ENCODE measurements at places on chromosomes 5 and 9. TPM values are rescaled to one million over a fixed set of nuclear protein-coding genes. Genes with fewer than 3 reads are reported as not detected.

GRCh38 chr5:79729679-79730078 lies 40.0 kb downstream of the CMYA5 start:
- DNase-seq, result no peak

- DNase-seq, result no peak
Measured at GRCh38 chr5:135565725-135566421, 12.9 kb downstream of the CXCL14 start.

- no peak for DNase-seq
Measured at GRCh38 chr5:109328626-109329025, 81.1 kb downstream of the PJA2 start.

DNA sequence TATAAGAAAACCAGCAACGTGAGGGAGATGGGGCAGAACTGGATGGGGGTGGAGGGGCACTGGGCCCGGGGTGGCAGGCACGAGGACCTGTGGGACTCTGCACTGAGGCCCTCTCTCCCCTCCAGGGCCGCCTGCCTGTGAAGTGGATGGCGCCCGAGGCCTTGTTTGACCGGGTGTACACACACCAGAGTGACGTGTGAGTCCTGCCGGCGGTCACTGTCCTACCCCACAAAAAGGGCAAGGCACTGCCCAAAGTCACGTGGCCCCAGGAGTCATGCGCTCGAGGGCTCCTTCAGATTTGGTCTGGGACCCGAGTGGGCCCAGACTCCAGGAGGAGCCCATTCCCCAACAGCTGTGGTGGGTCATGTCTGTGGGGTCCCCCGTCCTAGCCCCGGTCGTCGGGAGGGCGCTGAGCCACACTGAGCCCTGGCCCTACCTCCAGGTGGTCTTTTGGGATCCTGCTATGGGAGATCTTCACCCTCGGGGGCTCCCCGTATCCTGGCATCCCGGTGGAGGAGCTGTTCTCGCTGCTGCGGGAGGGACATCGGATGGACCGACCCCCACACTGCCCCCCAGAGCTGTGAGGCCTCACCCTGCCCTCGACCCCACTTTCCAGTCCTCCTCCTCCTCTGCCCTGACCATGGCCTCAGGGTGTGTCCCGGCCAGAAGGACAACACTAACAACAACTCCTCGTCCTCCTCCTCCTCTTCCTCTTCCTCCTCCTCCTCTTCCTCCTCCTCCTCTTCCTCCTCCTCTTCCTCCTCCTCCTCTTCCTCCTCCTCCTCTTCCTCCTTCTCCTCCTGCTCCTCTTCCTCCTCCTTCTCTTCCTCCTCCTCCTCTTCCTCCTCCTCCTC lies 9.7 kb downstream of the FGFR4 start:
- DNase-seq, result no peak

DNA sequence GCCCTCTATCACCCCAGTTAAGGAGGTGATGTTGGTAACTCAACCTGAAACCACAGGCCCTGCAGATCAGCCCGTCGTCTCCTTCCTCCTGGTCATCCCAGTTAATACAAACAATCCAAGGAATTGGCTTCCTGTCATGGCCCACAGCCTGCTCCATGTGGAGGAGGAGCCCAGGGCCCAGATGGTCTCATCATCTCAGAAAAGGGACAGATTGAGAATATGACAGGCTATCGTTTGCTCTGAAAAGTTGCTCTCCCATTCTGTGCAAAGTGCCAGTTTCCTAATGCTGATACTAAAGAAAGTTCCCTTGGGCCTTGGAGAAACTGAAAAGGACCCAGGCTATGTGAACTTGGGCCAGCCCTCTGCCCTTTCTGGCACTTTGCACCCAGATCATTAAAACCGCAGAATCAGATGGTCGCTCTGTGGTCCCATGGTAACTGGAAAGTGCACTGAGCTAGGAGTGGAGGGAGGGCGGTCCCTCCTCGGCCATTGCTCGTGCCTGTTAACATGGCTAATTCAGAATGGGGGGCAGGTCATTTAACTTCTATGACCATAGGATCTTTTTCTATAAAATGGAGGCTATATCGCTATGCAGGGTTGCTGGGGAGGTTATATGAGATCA lies 675 bp upstream of the SPAAR start:
- no peak for DNase-seq

- no peak for DNase-seq
Measured at GRCh38 chr9:29514862-29515261, 1941.6 kb upstream of the C9orf72 start.

DNA sequence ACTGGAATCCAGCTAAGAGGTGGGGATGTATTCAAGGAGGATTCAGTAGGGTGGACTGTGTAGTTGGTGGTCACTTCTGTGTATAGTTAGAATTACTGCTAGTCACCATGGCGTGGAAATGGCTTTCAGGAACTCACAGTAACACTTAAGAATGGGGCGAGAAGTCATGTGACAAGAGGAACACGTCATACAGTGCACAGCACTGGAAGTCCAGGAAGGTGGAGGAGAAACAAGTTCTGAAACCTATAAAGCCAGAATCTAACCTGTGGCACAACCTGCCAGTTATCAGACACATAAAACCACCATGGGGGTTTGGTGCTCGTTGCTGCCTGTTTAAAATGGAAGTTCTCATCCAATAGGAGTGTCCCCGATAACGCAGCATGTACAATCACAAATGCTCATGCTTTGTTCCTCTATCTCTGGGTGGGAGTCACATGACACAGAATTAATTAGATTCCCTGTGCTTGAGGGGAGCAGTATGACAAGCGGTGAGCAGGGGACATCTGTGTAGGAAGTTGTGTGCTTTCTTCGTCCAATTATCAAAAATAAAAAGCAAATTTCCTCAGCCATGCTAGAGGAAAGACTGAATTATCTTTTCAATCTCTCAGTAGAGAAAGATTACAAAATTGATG lies 193.0 kb downstream of the SPOCK1 start:
- DNase-seq, result no peak

GRCh38 chr5:56050551-56051255 lies 55.9 kb upstream of the IL6ST start:
- DNase-seq, result no peak

GRCh38 chr9:114583371-114584155 lies 4.0 kb upstream of the ATP6V1G1 start:
- no peak for DNase-seq

DNA sequence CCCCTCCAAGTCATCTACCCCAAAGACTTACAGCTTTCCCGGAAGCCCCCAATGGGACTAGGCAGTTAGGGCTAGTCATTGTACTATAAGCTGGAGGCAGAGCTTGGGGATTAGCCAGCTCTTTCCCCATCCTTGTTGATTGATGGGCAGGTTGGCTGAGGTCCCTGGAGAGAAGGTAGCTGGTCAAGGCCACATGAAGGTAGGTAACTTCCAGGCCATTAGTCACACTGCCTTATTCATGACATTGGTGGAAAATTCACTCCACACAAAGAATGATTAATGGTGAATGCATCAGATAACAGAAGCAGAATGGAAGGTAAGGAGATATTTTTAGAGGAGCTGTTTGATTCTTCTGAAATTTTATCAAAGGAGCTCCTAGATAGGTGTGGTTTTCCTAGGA lies 49.5 kb upstream of the TGFBR1 start:
- no peak for DNase-seq

- DNase-seq, result no peak
Measured at GRCh38 chr9:134333234-134333873, 7.1 kb downstream of the RXRA start.

DNA sequence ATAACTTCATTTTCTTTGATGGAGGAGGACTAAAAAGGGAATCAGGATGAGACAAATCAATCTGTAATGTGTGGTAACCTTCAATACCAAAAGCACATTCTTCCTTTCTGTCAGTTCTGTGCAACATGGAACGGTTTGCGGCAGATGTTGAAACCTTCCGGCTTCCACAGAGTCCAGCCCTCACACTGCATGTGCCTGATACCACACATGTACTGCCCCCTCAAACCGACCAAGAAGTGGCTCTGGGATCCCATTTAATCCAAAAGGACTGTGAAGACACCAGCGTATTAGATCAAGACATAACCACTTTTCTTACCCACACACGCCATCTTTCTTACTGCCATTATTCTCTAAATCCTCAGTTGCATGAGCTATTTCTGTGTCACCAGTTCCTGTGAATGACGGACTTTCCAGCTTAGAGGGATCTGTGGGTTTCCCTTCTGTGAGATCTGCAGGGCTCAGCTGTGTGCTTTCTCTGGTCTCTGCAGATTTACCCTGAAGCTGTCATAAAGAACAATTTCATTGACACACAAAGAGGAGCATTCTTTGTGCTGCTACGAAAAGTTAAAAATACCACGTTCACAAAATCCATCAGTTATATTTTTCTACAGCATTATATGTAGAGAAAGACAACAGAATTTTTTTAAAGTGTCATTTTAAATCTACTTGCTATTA lies 25.8 kb downstream of the NSUN2 start:
- DNase-seq, result no peak

GRCh38 chr9:878239-878638 lies 36.7 kb downstream of the DMRT1 start:
- DNase-seq, result no peak

DNA sequence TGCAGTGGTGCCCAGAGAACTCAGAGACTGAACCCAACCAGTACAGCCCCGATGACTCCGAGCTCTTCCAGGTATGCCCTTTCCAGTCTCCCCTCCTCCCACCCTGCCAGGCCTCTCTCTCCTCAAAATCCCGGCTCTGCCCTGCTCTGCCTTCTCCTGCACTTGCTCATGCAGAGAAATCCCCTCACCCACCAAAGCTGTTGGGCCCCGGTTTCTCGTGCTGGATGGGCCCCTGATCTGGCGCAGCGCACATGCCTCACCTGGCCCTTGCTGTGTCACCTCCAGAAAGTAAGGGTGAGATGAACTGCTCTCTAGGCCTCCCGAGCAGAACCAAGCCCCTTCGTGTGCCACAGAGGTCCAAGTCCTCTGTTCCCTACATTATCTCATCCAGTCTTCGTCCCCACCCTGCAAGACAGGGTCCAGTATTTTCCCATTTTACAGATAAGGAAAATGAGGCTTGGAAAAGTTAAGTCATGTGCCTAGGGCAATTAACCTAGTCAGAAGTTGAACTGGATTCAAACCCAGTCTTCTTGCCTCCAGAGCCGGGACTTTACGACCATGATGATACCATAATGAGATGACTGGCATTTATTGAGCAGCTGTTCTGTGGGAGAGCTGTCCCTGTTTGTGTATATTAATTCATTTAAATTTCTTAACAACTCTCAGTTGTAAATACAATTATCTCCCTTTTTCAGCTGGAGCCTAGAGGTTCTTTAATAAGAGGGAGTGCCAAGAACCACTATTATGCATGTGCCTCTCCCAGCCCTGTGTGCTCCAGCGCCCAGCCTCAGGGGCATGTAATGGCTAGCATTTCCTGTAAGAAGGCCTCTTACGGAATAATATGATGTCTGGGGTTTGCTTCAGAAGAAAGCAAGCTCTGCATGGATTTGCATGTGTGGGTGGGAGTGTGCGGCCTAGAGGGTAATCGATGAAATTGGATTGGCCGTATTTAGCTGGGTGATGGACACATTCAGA lies 90.7 kb downstream of the PPARGC1B start:
- no peak for DNase-seq

DNA sequence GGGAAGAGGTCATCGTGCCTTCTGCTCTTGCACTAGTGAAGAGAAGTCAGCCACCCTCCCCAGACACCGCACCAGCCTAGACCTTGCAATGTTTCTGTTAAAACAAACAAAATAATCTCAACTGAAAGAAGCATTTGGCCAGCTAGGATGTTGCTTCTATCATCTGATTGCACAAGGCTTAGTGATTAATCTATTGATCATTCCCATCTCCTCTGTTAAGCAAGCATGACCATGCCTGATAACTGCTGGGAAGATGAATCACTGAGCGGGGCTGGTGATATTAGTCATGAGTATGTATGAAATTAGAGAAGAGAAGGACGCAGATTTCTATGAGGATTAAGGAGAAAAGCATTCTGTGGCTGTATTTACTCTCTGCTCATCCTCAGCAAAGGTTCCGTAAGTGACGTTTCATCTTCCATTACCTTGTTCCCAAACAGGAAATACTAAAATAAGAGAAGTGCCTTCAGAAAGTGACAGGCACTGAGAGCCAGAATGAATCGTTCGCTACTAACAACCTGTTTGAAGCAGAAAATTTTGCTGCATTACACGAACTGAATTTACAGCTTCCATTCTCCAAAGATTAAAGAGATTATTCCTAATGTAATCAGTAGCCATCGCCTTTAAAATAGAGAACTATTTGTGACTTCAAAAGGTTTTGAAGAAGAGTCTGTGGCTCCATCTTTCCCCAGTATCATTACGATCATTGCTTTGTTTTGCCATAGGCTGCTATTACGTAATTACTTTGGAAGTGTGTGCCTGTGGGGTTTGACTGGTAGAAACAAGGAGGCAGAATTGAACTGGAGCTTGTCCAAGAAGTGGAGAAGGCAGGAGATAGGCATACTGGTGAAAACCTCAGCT lies 219.1 kb downstream of the MED10 start:
- DNase-seq, result no peak

- no peak for DNase-seq
Measured at GRCh38 chr5:133785182-133785581, 172.8 kb upstream of the FSTL4 start.

DNA sequence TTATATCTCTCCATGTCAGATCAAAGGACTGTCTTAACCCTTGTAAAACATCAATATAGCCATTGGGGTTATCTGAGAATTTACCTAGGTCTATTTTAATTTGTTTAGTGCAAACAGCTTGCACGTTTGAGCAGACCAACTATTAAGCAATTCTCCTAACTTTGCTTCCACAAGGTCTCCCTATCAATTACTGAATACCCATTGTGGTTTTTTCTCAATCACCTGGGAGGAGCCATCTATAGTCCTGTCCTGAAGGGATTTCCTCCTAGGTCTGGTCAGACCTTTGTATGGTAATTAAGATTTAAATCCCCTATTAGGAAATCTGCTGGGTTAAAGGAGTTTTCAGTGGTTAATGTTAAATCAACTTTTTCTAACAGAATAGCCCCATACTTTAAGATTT lies 48.9 kb upstream of the S1PR3 start:
- DNase-seq, result no peak

DNA sequence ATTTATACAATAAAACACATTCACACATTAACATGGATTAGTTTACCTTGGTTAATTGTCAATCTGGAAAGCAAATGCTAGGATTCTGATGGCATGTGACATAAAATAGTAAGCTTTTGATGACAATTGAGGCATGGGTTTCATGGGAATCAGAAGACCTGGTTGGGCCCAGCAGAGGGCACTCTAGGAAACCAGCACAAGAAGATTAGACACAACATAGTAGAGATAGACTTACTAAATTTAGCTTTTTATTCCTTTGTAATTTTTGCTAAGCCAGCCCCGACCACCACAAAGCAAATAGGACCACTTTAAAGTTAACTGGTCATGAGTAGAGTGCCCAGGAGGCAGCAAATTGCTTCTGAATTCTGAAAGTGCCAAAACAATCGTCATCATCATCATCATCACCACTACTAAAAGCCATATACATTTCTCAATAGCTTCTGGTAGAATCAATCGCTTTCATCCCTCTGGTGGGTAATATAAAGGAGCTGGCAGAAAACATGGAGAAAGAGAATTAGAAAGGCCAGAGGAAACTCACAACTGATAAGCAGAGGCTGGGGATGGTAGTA lies 163.2 kb downstream of the ARRDC3 start:
- DNase-seq, result no peak

GHR gene
- 0.48 TPM for polyA plus RNA-seq

CXXC5 gene
- 21.3 TPM for polyA plus RNA-seq

C5orf58 gene
- not detected for polyA plus RNA-seq

PCDHB8 gene
- 0.25 TPM for polyA plus RNA-seq

TMEM174 gene
- not detected for polyA plus RNA-seq

ZMAT2 gene
- 66.6 TPM for polyA plus RNA-seq

CCDC192 gene
- polyA plus RNA-seq, result not detected

F2RL1 gene
- 11.4 TPM for polyA plus RNA-seq

EIF4E1B gene
- polyA plus RNA-seq, result not detected

FLT4 gene
- polyA plus RNA-seq, result not detected

DENND4C gene
- polyA plus RNA-seq, result 27.9 TPM

SPATA9 gene
- 2.4 TPM for polyA plus RNA-seq

TPRN gene
- 2.8 TPM for polyA plus RNA-seq

CD180 gene
- not detected for polyA plus RNA-seq

Data from AG04450 (cell line).